Activated CD4-positive, alpha-beta T cell treated with anti-CD3 and anti-CD28 coated beads, Interleukin-2, amount 10 ng/mL, durations not matched to agents 7 days and 5 days (primary cell): ENCODE measurements at places on chromosomes 4 and X.

DNA sequence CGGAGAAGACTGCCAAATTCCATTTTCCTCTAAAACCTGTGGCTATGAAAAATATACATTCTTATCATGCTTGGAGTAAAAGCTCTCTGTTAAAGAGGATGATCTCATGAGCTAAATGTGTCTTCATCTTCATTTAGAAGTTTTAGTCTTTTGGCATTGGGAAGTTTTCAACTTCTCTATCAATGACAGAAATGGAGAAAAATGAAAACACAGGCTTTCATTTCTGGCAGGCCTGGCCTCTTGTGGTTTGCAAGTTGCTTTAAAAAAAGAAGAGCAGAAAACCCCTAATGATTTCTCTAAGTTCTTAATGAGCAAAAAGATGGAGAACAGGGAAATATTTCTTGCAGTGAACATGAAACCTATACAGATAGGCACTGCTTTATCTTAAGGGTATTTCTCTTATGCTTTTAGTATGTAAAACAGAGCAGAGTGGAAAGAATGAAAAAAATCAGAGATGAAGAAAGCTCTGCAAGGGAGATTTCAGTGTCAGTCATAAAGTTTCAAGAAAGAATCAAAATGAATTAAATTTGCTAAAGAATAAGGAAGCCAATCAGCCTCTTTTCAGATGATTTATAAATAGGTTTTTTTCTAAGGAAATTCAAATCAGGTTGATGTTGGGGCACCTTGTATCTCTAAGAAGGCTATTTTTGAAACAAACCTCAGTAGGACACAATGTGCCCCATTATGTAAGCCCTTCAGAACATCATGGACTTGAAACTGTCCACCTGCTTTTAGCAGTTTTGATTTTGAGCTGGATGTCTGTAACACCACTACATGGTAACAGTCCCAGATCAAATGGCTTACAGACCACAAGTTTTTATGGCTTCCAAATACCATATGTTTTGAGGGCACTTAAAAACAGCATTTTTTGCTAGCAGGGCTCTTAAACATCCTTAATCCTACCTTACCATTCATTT lies 225.0 kb downstream of the GRIA3 start:
- DNase-seq: no peak

DNA sequence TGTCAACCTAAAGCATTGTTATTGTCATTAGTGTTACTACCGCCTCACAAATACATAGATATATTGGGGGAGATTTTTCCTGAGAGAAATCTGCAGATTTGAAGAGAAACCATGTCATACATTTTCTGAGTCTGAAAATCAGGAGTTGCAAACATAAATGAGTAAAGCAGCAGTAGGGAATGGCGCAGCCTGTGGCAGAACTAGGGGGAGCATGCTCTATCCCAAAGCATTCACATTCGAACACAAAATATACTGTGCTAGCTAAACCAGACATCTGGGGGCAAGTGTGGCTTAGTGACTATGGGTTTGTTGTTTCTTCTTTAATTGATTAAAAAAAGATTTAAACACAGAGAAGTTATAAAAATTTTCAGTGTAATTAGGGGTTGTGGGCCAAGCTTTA lies 83.2 kb downstream of the CPE start:
- DNase-seq: no peak

- DNase-seq: no peak
Measured at GRCh38 chr4:3307891-3308575, 15.2 kb downstream of the RGS12 start.

- no peak for DNase-seq
Measured at GRCh38 chr4:20462426-20463175, 210.9 kb downstream of the SLIT2 start.

DNA sequence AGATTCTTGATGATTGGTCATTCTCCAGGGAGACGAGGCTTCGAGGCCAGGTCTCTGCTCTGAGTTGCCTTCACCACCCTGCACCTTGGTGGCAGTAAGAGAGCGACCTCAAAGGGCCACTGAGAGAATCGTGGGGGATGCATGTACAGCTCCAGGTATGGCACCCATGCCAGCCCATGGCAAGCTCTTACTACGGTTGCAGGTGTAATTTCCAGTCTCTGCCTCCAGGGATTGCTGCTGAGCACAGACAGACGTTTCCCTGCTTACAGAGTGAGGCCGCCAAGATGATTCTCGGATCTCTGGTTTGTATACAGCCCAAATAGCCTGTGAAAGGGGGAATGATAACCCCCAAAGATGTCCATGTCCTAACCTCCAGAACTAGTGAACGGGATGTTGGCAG lies 16.3 kb upstream of the DRD5 start:
- DNase-seq: no peak

DNA sequence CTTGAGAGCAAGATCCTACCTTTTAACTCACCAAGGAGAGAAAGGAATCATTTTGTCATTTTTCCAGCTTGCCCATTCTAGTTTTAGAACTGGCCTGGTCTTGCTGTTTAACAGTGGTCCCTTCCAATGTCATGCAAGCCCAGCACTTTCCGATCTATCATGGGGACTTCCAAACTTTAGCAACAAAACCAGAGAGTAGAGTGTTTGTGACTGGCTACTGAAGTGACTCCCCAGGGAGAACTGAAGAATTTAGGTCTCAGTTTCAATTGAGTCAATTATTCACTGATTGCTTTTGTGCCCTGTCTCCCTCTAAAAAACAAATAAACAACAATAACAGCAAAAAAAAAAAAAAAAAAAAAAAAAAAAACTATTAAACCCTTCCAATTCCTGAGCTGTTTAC lies 108.3 kb downstream of the LHFPL1 start:
- no peak for DNase-seq

DNA sequence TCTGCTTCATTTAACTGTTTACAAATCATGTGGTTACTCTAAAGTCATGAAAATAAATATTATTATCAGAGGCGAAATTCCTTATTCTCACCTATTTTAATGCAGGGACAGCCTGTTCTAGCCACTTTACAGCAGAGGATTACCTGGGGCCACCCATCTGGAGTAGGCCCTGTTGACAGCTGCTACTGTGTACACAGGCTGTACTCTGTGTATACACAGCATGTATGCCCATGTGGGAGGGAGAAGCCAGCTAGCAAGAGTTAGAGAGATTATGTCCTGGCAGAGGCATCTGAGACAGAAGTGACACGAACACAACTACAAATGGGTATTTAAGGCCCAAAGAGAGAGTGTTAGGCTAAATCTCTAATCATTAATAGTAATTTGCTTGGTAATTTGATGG lies 62.1 kb downstream of the GPRIN3 start:
- no peak for DNase-seq

- no peak for DNase-seq
Measured at GRCh38 chr4:184329659-184330400, 112.2 kb upstream of the ENPP6 start.

DNA sequence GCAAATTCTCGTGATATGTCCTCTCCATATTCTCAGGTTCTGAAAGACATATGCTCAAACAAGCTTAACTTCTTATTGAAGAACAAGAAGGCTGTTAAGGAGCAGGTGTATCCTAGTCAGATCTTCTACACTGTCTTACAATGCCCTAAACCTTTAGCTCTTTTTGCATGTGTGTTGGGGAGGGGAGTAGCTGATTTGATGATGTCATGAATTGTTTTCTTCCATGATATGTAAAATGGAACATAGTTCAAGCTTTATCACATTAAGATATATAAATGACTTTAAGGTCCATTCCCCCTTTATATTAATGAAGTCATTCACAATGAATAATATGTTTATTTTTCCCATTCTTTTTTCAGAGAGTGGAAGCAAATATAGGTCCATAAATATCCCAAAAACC lies 332.5 kb upstream of the FAM241A start:
- no peak for DNase-seq

- DNase-seq: no peak
Measured at GRCh38 chr4:185019456-185020292, 1.4 kb downstream of the HELT start.

GRCh38 chr4:12126474-12126873 lies 697.8 kb upstream of the HS3ST1 start:
- no peak for DNase-seq

DNA sequence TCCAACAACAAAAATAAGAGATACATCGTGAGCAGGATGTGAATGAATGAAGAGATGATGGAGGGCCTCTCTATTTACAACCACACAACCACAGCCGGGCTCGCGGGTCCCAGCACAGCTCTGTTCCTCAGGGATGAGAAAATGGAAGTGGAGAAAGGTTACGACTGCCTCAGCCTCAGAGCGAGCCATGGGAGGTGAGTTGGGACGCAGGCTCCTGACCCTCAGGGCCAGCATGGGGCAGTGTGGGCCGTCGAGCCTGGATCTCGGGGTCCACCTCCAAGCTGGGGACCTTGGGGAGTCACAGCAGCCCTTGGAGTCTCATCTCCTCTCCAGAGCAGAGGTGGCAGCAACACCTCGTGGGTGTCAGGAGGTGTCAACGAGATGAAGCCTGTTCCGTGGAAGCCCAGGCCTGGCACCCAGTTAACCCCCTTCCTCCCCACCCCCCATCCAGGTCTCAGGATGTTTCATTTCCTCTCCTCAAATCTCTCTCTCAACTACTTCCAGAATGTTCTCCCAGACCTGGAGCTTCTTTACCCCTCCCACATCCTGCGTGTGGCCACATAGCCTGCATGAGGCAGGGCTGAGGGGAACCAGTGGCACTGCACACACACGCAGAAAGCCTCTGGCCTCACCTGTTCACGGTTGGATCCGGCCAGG lies 25.9 kb downstream of the C4orf50 start:
- DNase-seq: no peak

DNA sequence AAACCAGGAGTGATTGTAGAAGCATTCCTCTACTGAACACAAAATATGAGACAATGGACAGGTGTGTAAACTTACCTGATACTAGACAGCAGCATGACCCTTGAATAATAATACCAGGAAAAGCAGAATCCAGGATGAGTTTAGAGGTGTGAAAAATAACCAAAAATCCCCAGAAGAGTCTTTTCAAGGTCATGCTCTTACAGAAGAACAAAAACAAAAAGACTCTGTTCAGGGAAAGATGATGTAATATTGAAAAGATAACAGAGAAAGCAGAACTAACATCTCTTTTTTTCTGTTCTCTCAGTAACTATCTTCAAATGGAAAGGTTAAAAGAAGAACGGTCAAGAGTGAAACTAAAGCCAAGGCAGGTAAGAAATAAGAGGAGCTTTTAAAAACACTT lies 14.0 kb upstream of the ARHGAP10 start:
- no peak for DNase-seq

- DNase-seq: no peak
Measured at GRCh38 chr4:37967736-37968135, 7.5 kb downstream of the PTTG2 start.

- peak; percentile 65 for DNase-seq
Measured at GRCh38 chrX:136646602-136647239, 1.2 kb upstream of the CD40LG start.

DNA sequence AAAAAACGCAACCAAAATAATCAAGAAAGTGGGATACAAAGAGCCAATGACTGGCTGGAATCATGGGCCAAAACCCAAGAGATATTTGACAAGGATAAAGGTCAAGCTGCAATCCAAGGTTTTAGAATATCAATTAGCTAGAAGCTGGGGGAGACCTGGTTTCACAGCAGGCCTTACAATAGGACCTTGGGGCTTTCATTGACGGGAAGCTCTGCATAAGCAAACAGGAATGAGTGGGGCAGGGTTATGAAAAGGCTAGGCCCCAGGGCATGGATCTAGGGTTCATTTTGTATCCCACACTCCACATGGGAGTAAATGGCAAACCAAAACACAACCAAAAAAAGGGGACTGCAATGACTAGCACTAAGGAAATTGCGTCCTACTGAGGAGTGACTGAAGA lies 215.3 kb downstream of the HS6ST2 start:
- DNase-seq: no peak

GRCh38 chr4:94406668-94407437 lies 44.9 kb upstream of the PDLIM5 start:
- peak; percentile 66 for DNase-seq

DNA sequence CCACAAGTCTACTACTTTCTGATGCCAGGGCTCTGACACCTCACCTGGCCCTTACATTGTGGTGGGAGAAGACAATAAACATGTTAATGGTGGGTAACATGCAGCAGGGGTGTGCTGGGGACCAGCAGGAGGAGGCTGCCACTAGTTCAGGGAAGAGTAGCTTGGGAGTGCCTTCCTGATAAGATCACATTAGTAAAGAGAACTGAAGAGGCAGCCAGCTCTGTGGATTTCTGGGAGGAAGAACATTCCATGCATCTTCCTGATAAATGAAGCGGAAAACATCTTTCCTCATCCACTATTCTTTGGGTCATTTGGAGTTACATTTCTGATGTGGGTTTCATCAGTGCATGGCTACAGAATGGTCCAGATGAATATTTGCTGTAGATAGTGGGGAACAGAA lies 9.0 kb downstream of the RNF150 start:
- no peak for DNase-seq

DNA sequence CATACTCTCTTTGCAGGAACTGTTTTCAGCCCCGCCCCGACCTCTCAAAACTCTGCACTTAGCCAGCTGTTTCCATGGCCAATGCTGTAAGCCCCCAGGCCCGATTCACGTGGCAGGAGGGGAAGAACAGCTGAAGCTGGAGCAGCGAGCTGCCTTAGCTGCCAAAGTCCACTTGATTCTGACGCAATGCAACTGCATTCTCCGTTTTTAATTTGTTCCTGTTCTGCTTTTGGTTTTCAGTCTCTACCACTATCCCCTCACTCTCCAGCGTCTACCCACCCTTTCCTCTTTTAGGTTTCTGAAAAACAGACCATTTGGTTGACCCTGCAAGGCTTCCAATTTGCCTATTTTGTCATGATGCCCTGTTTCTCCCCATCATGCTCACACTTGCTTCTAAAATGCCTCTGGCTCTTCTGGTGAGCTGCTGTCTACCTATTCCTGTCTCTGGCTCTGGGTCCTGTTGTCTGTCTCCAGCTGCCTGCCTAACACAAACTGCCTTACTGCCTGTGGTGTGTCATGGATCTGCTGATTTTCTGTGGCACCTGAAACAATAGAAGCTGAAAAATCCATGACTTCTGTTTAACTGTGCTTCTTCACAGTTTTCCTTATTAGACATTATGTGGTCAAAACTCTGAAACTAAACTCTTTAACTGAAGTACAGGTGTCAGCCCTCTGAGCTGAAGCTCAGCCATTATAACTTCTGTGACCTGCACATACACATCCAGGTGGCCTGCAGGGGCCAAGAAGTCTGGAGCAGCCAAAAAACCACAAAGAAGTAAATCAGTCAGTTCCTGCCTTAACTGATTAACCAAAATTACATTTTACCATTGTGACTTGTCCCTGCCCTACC lies 160.5 kb upstream of the AGTR2 start:
- DNase-seq: no peak

- no peak for DNase-seq
Measured at GRCh38 chr4:159941076-159941475, 838.2 kb downstream of the RAPGEF2 start.

GRCh38 chr4:11719879-11720278 lies 291.2 kb upstream of the HS3ST1 start:
- no peak for DNase-seq

GRCh38 chrX:128805236-128805635 lies 718.1 kb downstream of the SMARCA1 start:
- no peak for DNase-seq

DNA sequence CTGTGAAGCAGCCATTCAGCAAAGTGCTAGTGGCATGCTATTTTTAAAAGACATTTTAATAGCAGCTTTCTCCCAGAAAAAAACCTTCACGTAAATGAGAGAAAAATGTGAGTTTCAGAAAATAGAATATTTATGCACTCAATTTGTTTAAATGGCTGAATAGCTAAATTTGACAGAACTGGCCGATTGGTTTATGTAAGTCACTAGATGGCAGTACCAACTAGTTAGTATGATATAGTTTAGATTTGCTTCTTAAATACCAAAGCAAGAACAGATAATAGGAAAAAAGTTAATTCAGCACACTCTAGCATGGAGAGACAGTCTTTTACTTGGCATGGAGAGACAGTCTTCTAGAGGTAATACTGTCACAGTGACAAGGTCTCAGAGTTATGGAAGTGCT lies 250.1 kb downstream of the SNCA start:
- DNase-seq: no peak
